Left lung (tissue), 14 donors: ENCODE measurements at places on chromosomes 7 and 10. TPM values are rescaled to one million over a fixed set of nuclear protein-coding genes. Genes with fewer than 3 reads are reported as not detected.

The VPS37D gene
- 2.0 TPM for total RNA-seq

The ACTL6B gene
- not detected for total RNA-seq

The CYP2E1 gene
- total RNA-seq: 2.2 TPM

The SMKR1 gene
- total RNA-seq: not detected

The PSMA2 gene
- 65.8 TPM for total RNA-seq

The RBP3 gene
- not detected for total RNA-seq

DNA sequence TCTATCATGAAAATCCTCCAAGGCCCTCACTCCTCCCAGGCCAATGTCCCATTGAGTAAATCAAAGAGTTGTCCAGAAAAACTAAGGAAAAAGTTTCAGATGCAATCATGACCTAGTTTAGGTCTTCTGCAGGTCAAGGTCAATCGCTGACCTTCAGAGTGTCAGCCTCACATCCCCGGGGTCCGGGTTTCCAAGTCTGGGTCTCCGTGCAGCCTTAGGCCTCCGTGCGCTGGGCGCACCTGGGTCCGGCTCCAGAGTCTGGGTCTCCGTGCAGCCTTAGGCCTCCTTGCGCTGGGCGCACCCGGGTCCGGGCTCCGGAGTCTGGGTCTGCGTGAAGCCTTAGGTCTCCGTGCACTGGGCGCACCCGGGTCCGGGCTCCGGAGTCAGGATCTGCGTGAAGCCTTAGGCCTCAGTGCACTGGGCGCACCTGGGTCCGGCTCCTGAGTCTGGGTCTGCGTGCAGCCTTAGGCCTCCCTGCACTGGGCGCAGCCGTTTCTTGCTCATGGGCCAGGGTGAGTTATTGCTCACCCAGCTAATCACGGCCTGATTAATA, 236.2 kb downstream of the TCERG1L start:
- no peak for DNase-seq

GRCh38 chr7:52518869-52519268, 516.6 kb upstream of the POM121L12 start:
- DNase-seq: no peak

GRCh38 chr7:153381275-153382040, 621.9 kb downstream of the ACTR3B start:
- DNase-seq: peak; percentile 1

GRCh38 chr10:122018951-122019413, 30.0 kb downstream of the TACC2 start:
- peak; percentile 39 for DNase-seq

GRCh38 chr7:22387583-22387982, 30.6 kb upstream of the RAPGEF5 start:
- no peak for DNase-seq

DNA sequence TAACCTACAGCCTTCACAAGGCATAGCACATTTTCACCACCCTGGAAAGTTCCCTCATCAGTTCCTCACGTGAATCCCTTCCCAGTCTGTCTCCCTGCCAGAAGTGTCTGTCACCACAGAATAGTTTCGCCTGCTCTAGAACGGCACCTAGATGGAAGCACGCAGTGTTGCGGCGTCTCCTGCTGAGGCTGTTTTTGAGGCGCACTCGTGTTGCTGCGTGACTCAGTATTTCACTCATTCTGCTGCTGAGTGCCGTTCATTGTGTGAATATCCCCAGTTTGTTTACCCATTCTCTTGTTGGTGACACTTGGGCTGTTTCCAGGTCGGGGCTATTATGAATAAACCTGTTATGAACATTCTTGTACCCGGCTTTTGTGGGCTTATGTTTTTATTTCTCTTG, 12.8 kb downstream of the NOS3 start:
- peak; percentile 64 for DNase-seq

GRCh38 chr7:64951250-64951848, 39.5 kb downstream of the ZNF117 start:
- no peak for DNase-seq
